ENCODE measurements at places on chromosomes 5 and 9.

DNA sequence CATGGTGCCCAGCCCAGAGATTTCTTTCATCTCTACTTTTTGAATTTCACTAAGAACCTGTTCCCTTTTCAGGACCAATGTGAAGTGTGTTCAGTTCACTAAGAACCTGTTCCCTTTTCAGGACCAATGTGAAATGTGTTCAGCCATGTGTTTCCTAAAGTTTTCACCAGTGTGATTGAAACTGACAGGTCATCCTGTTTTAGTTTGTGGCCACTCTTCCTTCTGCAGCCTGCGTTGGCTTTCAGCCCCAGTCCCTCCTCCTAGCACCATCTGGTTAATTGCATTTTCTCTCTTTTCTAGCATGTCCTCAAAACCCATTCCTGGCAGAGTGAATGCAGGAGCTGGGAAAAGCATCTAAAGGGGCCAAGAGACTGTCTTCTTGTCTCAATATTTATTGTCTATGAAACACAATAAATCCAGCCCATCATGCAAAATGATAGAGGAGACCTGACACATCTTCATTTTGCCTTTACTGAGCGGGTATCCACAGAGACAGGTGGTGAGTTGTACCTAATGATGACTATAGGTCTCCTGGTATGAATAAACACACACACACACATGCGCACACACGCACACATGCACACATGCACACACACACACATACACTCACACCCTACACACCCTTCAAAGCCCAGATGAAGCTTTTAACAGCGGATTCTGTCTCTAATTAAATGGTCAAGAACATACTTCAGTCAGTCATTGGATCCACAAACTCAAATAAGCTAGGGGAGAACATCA, 6.1 kb upstream of the PANK3 start:
- H3K27ac ChIP-seq = no peak overlapping the region
- H3K36me3 ChIP-seq = no peaks in the 10 kb centered on the region
- DNase-seq = no peak
- H3K4me1 ChIP-seq = peaks cover 7% of the 10 kb centered on the region
- no peak overlapping the region for H3K4me3 ChIP-seq

GRCh38 chr9:129270903-129271431, 92.9 kb upstream of the IER5L start:
- peak; percentile 61 for DNase-seq
- no peaks in the 10 kb centered on the region for H3K27me3 ChIP-seq
- peak overlapping the region; percentile 13 for H3K4me3 ChIP-seq

GRCh38 chr9:112898872-112899311, 8.2 kb upstream of the SLC46A2 start:
- no peak overlapping the region for H3K4me3 ChIP-seq
- H3K4me1 ChIP-seq = peaks cover 9% of the 10 kb centered on the region
- H3K27me3 ChIP-seq = peaks cover 37% of the 10 kb centered on the region
- no peak overlapping the region for H3K27ac ChIP-seq

GRCh38 chr5:72552041-72552557, 44.9 kb upstream of the ZNF366 start:
- H3K4me3 ChIP-seq = no peak overlapping the region
- no peaks in the 10 kb centered on the region for H3K36me3 ChIP-seq
- no peak overlapping the region for H3K27ac ChIP-seq
- DNase-seq = no peak
- peaks cover 5% of the 10 kb centered on the region for H3K4me1 ChIP-seq

GRCh38 chr5:6376974-6377520, 1.3 kb downstream of the MED10 start:
- no peak for DNase-seq
- H3K27ac ChIP-seq = peak overlapping the region; percentile 98
- peaks cover 37% of the 10 kb centered on the region for H3K4me1 ChIP-seq
- H3K36me3 ChIP-seq = peaks cover 54% of the 10 kb centered on the region
- no peaks in the 10 kb centered on the region for H3K27me3 ChIP-seq

DNA sequence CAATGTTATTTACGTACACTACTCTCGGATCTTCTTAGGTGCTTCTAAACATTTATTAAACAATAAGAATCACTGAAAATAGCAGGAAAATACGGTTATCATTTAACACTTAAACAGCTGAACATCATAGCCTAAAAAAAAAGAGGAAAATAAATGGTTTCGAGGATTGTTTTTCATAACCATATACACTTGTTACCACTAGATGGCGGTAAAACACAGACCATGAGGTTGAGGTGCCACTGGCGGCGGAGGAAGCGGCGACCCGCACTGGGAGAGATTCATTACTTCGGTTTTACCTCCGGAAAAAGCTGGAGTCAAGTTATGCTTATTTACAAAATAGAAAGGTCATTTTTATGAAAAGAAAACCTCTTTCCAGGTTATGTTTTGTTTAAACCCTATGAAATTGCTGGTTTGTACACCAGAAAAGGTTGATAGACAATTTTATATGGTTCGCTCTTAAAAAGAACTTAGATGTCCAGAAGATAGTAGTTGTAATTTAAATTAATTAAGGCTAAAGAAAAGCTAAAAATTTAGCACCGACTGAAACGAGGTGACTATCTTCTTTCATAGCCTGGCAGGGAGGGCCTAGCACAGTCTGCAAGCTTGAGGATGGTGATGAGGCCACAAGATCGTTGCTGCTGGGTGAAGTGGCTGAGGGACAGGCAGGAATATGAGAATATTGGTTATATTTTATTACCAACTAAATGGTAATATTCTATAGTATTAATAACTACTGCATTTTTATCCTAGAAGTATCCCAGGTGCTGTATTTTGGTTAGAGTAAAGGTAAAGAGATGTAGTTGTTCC, 605.7 kb downstream of the RAB3C start:
- no peaks in the 10 kb centered on the region for H3K36me3 ChIP-seq
- H3K27me3 ChIP-seq = peaks cover 10% of the 10 kb centered on the region
- peaks cover 3% of the 10 kb centered on the region for H3K4me1 ChIP-seq
- peak; percentile 73 for DNase-seq

DNA sequence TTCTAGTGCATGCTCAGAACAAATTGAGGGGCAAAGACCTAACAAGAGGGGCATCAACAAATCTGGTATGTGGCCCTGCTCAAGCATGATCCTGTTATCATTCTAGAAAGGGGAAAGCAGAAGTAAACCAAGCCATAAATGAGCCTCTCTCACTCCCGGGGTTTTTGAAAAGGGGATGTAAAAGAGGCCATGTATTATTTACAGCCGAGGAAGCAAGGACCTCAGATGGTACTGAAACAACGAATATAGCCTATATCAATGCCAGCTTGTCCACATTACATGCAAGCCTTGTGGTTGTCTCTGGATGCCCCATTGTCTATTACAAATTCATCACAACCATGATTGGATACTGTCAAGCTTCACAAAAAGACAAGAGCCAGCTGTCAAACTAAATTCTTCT, 211.3 kb downstream of the DCP2 start:
- no peaks in the 10 kb centered on the region for H3K27me3 ChIP-seq
- no peak overlapping the region for H3K27ac ChIP-seq
- H3K36me3 ChIP-seq = no peaks in the 10 kb centered on the region

DNA sequence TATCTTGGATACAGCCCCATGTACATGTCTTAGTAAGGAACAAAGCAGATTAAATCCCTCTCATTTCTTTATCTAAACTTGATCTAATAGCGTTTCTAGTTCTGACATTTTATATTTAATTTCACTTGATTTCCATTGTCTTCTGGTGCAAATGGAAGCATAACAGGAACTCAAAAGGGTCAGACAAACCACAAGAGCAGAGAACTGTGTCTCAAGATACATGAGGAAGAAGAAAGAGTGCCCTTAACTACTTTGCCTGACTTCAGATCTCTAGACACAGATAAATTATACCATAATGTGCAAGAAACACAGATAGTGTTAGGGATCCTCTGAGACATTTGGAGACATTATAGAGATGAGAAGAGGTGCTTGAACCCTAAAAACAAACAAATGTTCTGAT, 20.7 kb upstream of the STX17 start:
- no peak overlapping the region for H3K27ac ChIP-seq
- no peak overlapping the region for H3K4me3 ChIP-seq
- H3K36me3 ChIP-seq = no peaks in the 10 kb centered on the region
- no peak for DNase-seq

- H3K36me3 ChIP-seq = no peaks in the 10 kb centered on the region
- no peaks in the 10 kb centered on the region for H3K27me3 ChIP-seq
- no peak overlapping the region for H3K27ac ChIP-seq
- H3K4me1 ChIP-seq = no peaks in the 10 kb centered on the region
- H3K4me3 ChIP-seq = no peak overlapping the region
Measured at GRCh38 chr5:17312358-17312757, 94.9 kb downstream of the BASP1 start.

DNA sequence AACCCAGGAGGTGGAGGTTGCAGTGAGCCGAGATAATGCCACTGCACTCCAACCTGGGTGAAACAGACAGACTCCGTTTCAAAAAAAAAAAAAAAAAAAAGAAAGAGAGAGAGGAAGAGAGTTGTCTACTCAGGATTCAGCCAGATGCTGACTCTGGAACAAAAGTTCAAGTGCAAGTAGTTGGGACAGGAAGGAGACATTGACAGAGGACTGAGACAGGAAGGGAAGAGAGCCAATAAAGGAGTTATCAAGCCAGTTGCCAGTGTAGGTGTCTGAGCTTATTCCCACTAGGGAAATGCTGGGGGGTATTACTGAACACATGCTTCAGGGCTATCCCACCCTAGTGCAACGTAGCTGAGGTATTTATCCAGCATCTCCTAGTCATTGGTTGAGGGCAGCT, 147.7 kb upstream of the SLC1A3 start:
- no peak overlapping the region for H3K4me3 ChIP-seq
- H3K27me3 ChIP-seq = peaks cover 3% of the 10 kb centered on the region
- no peaks in the 10 kb centered on the region for H3K4me1 ChIP-seq
- no peak for DNase-seq
- H3K27ac ChIP-seq = no peak overlapping the region

DNA sequence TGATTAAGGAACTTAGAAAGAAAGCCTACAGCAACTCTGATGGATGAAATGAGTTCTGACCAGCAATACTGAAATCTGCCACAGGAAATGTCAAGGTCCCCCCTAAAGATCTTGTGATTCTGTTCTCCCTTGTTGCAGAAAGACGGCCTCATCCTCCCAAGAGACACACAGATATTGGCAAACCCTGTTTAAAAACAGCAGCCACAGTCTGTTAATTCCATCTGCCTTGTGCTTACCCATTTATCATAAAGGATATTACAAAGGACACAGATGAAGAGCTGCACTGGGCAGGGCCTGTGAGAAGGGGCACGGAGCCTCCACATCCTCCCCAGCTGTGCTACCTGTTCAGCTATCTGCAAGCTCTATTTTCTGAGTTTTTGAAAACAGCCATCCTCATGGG, 15.2 kb downstream of the RAPGEF1 start:
- no peaks in the 10 kb centered on the region for H3K27me3 ChIP-seq
- peaks cover 82% of the 10 kb centered on the region for H3K4me1 ChIP-seq
- peak overlapping the region; percentile 92 for H3K27ac ChIP-seq
- DNase-seq = no peak
- no peak overlapping the region for H3K4me3 ChIP-seq
- peaks cover 44% of the 10 kb centered on the region for H3K36me3 ChIP-seq

- no peak overlapping the region for H3K4me3 ChIP-seq
- H3K27me3 ChIP-seq = no peaks in the 10 kb centered on the region
- H3K36me3 ChIP-seq = no peaks in the 10 kb centered on the region
- DNase-seq = no peak
- H3K27ac ChIP-seq = no peak overlapping the region
- H3K4me1 ChIP-seq = peaks cover 9% of the 10 kb centered on the region
Measured at GRCh38 chr5:40291338-40291737, 388.4 kb upstream of the PTGER4 start.

DNA sequence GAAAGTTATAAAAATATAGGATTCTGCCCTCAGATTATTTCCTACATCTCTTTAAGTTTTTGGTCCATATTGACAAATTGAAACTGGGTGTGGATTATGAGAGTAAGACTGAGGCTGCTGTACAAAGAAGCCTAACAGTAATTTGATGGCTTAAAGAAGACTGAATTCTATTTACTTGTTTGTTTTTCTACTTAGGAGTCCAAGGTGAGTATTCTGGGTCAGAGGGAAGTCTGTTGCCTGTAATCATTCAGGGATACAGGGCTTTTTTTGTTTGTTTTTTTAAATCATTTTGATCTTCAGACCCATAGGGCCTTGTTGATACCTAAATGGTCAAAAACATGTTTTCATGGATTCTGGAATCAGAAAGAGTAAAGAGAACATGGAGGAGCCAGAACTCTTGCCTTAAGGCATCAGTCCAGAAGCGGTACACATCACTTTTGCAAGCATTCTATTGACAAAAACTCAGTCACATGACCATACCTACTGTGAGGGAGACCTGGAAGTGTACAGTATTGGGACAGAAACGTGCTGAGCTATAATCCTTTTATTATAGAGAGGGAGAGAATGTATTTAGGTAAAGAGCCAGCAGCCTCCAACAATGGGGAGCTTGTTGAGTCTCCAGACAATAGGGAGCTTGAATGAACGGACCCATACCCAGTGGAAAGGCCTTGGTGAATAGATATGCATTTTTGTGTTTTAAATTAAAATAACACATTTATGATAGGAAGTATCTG, 102.7 kb downstream of the LRRC70 start:
- H3K36me3 ChIP-seq = no peaks in the 10 kb centered on the region
- no peak overlapping the region for H3K27ac ChIP-seq
- no peaks in the 10 kb centered on the region for H3K27me3 ChIP-seq
- no peaks in the 10 kb centered on the region for H3K4me1 ChIP-seq

DNA sequence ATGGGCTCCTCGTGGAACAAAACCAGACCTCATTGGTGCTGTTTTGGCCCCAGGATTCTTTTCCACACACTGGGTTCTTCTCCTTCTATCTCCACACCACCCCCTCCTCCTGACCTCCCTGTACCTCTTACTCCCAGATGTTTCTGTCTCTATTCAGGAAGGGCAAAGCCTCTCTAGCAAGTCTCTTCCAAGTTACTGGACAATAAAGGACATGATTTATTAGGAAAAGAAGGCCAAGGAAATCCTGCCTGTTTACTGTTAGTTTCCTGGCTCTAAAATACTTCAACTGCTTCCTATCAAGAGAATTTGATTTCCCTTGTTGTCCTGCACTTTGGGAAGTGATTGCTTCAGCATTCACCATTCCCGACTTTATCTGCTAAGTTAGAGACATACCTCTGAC, 262.0 kb downstream of the SAXO1 start:
- no peaks in the 10 kb centered on the region for H3K36me3 ChIP-seq
- DNase-seq = no peak
- H3K4me1 ChIP-seq = no peaks in the 10 kb centered on the region
- H3K27me3 ChIP-seq = peaks cover 1% of the 10 kb centered on the region

GRCh38 chr9:16290169-16290568, 580.3 kb downstream of the BNC2 start:
- no peak for DNase-seq
- no peaks in the 10 kb centered on the region for H3K36me3 ChIP-seq
- no peak overlapping the region for H3K4me3 ChIP-seq

GRCh38 chr5:115544043-115544435, 536 bp downstream of the FEM1C start:
- peak overlapping the region; percentile 99 for H3K27ac ChIP-seq
- peak overlapping the region; percentile 96 for H3K4me3 ChIP-seq
- peaks cover 58% of the 10 kb centered on the region for H3K36me3 ChIP-seq
- H3K4me1 ChIP-seq = peaks cover 42% of the 10 kb centered on the region
- peak; percentile 63 for DNase-seq
- H3K27me3 ChIP-seq = no peaks in the 10 kb centered on the region

DNA sequence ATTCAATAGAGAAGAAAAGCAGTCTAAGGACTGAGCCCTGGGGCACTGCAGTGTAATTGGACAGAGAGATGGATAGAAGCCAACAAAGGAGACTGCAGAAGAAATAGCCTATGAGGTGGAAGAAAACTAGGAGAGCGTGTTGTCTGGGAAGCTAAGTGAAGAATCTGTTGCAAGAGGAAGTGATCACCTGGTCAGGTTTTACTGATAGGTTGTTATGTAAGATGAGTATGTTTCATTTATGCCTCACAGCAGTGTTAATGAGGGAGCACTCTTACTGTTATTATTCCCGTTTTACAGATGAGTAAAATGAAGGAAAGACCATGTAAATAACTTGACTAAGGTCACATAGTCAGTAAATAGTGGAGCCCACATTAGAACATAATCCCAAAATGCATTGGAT, 80.0 kb upstream of the GRHPR start:
- no peaks in the 10 kb centered on the region for H3K4me1 ChIP-seq
- no peak overlapping the region for H3K27ac ChIP-seq
- H3K27me3 ChIP-seq = no peaks in the 10 kb centered on the region

Data from activated CD8-positive, alpha-beta T cell treated with anti-CD3 and anti-CD28 coated beads for 36 hours (primary cell).